ENCODE measurements at places on chromosomes 12 and 14.

DNA sequence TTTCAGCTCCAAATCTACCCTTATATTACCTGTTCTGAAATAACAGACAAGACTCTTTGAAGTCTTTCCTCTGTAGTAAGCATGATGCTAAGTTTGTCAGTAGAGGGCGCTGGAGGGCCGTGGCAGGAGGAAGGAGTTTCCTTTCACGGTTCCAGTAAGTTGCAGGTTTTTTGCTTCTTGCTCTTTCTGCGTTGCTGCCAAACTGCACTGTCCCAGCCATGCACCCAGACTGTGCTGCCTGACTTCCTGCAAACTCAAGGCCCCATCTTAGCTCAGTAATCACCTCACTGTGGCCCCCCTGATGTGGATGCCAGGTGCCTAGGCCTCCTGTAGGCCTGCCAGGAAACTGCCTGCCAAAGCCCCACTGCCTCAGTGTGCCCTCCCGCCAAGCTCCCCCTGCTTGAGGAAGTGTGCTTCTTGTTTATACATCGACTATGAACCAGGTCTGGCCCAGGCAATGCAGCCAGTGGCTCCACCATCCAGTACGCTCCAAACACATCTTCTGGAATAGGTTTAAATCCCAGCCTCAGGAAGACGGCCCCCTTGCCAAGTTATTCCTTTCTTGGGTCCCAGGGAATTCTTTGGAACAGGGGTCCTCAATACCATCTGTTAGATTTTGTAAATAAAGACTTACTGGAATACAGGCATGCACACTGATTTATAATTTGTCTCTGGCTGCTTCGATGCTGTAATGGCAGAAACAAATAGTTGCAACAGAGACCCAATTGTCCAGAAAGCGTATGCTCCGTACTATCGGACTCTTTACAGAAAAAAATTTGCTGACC lies 193.7 kb upstream of the LRIG3 start:
- DNase-seq: peak; percentile 14

GRCh38 chr14:53851394-53852090 lies 105.1 kb downstream of the BMP4 start:
- DNase-seq: no peak

GRCh38 chr12:92143686-92144630 lies 1.7 kb downstream of the BTG1 start:
- DNase-seq: peak; percentile 58

- no peak for DNase-seq
Measured at GRCh38 chr12:72276181-72276805, 4.1 kb downstream of the TRHDE start.

- DNase-seq: no peak
Measured at GRCh38 chr14:98458702-98459101, 813.3 kb downstream of the BCL11B start.

GRCh38 chr12:53192531-53193021 lies 11.9 kb upstream of the CSAD start:
- DNase-seq: no peak

DNA sequence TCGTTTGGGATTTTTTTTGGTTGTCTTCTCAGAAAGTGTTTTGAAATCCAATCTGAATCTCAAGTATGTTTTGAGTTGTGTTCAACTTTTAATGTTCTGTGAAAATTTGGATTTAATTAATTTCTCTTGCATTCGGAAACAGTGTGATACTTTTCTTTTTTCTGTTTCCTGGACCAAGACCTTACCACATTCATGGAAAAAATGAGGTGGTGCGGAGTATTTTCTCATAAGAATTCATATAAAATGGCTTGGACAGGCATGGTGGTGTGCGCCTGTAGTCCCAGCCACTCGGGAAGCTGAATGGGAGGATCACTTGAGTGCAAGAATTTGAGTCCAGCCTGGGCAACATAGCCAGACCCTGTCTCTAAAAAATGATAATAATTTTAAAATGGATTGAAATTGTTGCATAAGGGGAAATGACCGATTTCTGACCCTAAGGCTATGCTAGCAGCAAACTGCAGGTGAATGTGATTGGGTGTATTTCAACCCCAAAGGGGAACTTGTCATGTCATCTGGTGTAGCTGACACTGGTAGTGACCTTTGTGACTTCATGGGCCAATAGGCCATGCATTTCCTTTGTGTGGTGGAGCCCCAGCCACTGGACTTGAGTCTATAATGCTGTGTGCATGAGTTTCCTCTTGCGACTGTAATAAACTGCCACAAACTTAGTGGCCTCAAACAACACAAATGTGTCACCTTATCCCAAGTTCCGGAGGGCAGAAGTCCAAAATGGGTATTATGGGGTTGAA lies 123.5 kb upstream of the RFLNA start:
- DNase-seq: no peak

GRCh38 chr14:56145965-56146364 lies 27.8 kb downstream of the PELI2 start:
- DNase-seq: no peak

DNA sequence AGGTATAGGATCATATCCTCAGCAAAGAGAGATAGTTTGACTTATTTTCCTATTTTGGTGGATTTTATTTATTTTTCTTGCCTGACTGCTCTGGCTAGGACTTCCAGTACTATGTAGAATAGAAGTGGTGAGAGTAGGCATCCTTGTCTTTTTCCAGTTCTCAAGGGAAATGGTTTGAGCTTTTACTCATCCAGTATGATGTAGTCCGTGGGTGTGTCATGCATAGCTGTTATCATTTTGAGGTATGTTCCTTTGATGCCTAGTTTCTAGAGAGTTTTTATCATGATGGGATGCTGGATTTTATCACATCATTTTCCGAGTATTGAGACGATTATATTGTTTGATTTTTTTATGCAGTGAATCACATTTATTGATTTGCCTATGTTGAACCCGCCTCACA lies 97.2 kb downstream of the MGAT4C start:
- no peak for DNase-seq

DNA sequence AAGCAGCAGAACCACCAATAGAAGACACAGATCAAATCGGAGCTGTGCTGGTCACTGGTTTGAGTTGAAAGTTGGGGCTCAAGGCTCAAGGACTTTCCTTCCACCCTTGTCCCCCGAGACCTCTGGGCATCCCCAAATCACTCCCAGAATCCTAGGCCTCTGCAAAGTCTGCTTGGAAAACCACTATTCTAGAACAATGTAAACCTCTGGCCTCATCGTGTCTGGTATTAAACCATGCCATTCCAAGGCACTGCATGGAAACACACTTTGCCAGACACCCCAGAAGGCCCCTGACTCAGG lies 288.0 kb downstream of the DPF3 start:
- DNase-seq: no peak

DNA sequence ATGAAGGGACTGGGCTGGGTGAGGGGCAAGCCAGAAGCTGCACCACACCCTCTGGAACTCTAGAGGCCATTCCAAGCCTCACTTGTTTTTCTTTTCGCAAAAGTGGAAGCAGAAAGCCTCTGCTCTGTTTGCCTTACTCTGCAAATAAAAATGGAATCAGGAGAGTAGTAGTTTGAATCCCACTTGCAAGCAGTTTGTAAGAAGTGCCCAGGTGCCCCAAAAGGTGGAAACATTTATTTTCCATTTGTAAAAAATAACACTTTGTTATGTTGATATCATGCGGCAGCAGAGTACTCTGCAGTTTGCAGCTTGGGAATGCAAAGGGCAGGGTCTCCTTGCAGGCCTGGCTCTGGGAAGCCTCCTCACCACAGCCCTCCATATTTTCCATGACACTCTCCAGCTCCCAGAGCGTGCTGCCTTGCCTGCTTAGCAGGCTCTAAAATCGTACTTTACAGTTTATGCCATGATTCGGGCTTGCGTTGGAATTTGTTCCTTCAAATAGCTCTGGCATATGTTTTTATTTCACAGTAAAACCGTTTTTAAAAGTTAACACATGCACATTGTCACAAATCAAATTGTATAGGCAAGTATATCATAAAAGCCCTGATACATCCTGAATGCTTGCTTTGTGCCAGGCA lies 20.0 kb downstream of the TUNAR start:
- no peak for DNase-seq

GRCh38 chr12:114757684-114758325 lies 73.8 kb upstream of the TBX3 start:
- no peak for DNase-seq

DNA sequence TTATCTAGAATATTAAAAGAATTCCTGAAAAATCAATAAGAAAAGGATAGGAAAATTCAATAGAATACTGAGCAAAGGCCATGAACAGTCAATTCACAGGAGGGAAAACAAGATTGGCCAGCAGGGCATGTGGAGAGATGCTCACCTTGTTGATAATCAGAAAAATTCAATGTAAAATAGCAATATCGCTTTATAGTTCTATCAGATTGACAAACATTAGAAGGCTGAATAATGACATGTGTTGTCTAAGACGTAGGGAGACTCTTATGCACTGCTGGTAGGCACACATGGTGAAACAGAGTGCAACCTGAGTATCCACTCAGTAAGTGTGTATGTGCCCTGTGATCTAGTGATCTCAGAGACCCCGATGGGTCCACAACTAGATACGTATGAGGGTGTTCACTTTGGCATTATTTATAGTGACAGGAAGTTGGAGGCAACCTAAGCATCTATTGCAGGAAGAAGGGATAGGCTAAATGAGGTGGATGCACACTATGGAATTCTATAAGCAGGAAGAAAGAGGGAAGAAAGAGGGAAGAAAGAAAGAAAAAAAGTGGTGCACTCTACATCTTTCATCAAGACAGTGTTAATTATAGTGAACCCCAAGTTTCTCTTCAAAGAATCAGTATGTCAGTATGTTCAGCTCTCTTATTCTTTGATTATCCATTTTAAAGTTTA lies 3.8 kb upstream of the ANKRD33 start:
- DNase-seq: no peak

DNA sequence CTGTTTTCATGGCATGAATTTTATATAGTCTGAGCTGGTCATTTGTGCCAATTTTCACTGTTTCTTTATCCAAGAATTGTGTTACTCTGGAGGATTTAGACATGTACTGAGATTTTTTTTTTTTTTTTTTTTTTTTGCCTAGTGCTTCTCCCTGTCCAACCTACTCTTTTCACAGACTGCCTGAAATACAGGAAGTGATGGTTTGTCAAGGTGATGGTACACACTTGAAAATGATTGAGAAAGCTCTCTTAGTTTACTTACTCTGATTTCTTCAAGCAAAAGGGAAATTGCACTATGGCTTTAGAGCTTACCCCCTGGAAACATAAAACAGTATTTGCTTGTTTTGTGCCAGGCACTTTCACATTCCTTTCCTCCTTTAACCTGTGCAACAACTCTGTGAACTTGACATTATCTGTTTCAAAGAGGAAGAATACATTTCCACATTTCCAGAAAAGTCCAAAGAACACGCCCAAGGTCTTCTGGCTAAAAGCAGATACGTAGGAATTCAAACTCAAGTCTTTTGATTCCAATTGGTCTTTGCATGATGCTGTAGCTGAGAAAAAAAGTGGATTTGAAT lies 181.1 kb downstream of the SLC15A5 start:
- no peak for DNase-seq

- DNase-seq: no peak
Measured at GRCh38 chr14:51691176-51691575, 39.5 kb downstream of the FRMD6 start.

DNA sequence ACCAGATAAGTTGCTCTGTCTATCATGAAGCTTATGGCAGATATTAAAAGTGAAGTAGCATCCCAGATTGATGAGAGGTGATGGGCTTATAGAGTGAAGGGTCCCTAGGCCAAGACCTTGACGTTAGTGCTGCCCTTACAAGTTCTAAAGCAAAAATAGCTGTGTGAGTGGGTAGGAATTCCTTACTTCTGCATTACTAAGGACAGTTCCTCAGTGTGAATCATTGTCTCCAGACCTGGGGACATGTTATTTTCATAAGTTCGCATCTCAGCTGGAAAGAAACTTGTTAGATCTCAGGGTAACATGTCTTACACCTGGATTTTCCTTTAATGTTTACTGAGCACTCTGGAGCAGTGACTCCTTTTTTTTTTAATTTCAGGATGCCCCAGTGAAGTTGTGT lies 28.7 kb downstream of the MAPKAPK5 start:
- DNase-seq: no peak

GRCh38 chr14:75120541-75121291 lies 6.1 kb downstream of the NEK9 start:
- no peak for DNase-seq

DNA sequence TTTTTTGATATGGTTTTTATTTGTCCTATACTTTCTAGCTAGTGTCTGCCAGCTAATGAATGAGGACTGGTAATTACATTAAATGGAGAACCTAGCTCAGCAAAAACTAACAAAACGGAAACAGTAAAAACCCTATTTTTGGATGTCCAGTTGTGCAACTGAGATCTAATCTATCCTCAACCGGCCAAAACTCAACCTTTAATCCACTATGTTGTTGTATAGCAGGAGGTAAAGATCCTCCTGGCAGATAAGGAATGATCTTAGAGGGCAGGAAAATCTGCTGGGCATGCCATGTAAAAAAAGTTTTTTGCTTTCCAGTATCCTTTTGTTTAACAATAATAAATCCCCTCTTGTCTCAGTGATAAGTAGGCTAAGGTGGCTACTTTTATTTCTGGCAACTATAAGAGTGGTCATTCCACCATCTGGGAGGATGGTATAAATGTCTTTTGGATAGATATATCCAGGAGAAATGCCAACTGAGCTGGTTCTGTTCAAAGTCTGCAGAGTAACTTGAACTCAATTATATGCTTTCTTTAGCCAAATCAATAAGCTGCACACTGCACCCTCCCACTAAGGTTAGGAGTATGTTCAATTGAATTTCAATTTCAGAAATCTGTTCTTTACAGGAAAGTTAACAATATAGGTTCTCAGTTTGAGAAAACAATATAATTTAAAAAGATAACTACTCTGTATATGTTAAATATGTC lies 40.1 kb downstream of the WASHC3 start:
- DNase-seq: no peak

DNA sequence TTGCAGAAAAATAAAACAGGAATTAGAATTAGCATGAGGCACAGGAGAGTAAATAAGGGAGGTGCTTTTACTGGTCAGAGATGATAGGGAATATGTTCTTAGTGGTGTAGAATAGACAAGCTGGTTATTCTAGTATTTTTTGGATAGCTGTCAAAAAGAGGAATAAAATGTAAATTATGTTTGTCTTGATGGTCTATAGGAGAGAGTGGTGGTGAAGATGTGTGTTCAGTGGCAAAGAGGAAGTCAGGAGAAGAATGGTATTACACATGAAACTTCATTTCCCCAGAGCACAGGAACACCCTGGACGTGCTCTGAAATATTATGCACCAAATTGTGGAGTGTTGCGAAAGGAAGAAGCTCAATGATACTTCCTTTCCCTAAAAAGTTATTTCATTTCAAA lies 27.8 kb downstream of the MUCL1 start:
- DNase-seq: no peak

GRCh38 chr12:68317047-68317667 lies 15.0 kb downstream of the MDM1 start:
- peak; percentile 60 for DNase-seq

DNA sequence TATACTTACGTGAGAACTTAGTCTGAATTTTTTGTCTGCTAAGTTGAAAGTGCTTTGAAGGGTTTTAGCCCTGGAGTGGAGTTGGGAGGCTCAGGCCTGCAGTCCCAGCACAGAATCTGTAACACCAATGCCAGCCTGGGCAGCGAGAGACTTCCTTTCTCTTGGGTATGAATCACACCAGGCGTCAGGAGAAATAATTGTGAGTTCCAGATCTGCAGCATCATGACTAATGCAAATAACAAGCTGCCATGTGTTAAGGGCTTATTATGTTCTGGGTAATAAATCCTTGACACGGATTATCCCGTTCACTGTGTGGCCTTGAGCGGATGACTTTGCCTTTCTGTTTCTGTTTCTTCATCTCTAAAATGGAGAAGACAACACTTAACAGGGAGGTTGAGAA lies 70.6 kb downstream of the B4GALNT3 start:
- no peak for DNase-seq

- no peak for DNase-seq
Measured at GRCh38 chr12:29030006-29030405, 119.1 kb upstream of the FAR2 start.

GRCh38 chr12:91289906-91290305 lies 107.3 kb upstream of the DCN start:
- no peak for DNase-seq

Measured in CD4-positive, CD25-positive, alpha-beta regulatory T cell (primary cell).